Right cardiac atrium (tissue), 5 donors: ENCODE measurements at places on chromosomes 5 and 9.

DNA sequence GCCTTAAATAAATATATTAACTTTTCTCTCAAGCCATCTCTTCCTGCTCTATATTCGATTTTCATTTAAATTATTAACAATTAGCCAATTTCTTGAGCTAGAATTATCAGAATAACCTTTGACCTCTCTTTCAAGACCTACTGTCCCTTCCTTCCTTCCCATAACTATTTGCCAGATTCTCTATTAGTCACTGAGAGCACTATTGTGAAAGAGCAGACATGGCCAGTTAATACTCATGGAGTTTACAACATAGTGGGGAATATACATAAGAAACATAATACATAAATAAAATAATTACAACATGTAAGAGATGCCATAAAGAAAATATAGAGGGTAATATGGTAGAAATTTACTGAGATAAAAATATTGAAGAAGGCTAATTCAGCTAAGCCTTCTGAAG is 72.1 kb upstream of the CHD1 start:
- no peak for DNase-seq

DNA sequence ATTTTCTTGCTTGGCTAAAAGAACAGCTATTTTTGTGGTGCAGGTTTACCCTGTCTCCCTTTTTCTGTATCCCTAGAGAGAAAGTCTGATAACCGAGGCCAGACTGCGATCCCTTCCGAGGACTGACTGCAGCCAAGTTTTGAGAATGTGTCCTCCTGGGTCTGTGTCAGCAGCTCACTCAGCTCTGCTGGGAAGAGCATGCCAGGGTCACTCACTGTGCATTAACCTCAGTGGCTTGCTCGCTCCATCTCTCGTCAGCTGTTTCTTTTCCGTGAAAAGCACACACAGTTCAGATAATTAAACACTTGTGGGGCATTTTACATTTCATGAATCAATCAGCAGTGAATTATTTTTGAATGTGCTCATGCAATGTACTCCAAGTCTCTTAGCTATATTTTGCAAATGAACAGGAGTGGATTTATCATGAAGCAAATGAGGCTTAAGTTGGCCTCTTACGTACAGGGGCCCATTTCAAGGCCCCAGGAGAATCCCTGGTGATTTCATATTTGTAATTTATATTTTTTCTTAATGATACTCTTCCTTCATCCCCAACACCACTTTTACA is 252.1 kb downstream of the SMARCA2 start:
- peak; percentile 42 for DNase-seq

DNA sequence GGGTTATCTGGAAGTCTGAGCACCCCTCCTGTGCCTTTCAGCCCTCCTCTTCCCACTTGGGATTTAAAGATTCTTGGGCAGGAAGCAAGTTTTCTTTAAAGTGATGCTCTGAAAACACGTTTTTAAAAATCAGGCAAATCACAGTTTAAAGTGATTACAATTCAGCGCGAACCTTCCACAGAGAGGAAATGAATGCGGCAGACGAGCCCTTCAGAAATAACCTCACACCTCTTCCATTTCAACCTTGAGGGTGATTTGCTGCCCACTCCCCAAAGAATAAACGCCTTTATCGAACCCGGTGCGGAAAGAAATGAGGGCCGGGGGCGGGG is 2.3 kb upstream of the EFNA5 start:
- no peak for DNase-seq

DNA sequence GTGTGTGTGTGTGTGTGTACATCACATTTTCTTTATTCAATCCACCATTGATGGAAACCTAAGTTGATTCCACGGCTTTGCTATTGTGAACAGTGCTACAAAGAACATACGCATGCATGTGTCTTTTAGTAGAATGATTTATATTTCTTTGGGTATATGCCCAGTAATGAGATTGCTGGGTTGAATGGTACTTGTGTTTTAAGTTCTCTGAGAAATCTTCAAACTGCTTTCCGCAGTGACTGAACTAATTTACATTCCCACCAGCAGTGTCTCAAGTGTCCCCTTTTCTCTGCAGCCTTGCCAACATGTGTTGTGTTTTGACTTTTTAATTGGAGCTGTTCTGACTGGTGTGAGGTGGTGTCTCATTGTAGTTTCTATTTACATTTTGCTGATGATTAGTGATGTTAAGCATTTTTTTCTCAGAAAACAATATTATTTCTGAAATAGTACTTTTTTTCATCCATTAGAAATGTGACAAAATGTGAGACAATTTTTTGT is 769.7 kb downstream of the TAF11L14 start:
- DNase-seq, result no peak

DNA sequence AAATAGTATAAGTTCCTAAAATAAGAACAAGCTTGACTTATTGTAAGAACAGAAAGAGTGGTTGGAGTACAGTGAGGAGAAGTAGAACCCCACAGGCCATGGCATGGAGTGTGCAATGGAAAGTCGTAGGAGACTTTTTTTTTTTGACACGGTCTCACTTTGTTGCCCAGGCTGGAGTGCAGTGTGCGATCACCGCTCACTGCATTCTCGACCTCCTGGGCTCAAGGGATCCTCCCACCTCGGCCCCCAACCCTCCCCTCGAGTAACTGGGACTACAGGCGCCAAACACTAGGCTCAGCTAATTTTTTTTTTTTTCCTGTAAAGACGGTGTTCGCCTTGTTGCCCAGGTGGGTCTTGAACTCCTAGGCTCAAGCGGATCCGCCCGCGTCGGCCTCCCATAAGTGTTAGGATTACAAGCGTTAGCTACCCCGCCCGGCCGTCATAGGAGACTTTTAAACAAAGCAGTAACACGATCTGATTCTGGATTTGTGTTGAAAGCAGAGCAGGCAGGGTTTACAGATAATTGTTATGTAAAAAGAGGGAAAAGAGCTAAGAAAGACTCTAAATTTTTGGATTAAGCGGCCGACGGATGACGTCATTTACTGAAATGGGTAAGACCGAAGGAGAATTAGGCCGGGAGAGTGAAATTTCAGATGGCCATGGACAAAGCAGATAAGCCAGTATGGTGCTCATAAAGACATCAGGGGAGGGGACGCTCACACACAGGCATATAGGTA is 752 bp downstream of the TSTD2 start:
- peak; percentile 73 for DNase-seq
